Activated CD8-positive, alpha-beta memory T cell treated with anti-CD3 and anti-CD28 coated beads for 4 hours (primary cell): ENCODE measurements at places on chromosomes 3 and 15.

GRCh38 chr3:141250828-141251227, 19.2 kb downstream of the PXYLP1 start:
- DNase-seq = no peak

- no peak for DNase-seq
Measured at GRCh38 chr3:100169201-100169920, 55.1 kb upstream of the FILIP1L start.

DNA sequence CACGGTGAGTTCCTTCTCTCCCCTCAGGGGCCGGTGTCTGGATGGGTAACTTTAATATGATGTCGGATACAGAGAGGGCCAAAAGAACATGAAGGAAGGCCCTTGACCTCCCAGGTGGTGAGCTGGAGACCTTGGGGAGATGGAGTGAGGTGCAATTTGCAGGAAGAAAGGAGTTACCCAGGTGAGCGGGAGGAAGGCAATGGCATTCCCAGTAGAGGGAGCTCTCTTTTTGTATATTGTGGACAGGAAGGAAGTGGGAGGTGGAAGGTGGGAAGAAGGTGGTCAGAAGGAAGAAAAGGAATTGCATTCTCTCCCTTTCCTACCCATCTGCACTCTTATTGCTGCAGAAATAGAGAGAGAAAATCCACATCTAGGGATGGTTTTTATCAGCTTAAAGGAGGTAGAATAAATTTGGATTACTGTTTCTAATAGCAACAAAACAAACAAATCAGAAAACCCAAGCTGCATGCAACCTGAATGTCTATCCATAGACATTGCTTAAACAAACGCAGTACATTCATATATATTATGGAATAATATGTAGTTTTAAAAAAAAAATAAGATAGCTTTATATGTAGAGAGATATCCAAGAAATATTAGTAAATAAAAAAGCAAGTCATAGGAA, 169.0 kb upstream of the TSC22D2 start:
- no peak for DNase-seq

DNA sequence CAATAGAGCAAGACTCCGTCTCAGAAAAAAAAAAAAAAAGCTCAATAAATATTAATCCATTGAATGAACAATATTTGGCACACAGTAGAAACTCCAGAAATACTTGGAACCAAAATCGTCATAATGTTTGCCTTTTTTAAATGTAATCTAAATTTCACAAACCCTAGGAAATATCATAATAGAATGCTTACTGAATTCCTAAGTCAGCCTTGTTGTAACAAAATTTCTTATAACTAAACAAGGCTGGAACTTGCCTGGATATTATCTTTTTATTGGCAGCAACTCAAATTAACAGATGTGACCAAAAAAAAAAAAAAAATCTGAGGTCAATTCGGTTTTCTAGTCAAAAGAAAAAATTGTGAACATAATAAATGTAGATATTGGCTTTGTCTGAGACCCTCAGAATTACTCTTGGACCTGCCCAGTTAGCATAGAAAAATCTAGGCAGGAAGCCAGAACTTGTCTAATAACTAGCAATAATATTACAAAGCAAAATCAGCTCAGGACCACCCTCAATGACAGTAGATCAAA, 33.3 kb downstream of the GABPB1 start:
- DNase-seq = no peak

DNA sequence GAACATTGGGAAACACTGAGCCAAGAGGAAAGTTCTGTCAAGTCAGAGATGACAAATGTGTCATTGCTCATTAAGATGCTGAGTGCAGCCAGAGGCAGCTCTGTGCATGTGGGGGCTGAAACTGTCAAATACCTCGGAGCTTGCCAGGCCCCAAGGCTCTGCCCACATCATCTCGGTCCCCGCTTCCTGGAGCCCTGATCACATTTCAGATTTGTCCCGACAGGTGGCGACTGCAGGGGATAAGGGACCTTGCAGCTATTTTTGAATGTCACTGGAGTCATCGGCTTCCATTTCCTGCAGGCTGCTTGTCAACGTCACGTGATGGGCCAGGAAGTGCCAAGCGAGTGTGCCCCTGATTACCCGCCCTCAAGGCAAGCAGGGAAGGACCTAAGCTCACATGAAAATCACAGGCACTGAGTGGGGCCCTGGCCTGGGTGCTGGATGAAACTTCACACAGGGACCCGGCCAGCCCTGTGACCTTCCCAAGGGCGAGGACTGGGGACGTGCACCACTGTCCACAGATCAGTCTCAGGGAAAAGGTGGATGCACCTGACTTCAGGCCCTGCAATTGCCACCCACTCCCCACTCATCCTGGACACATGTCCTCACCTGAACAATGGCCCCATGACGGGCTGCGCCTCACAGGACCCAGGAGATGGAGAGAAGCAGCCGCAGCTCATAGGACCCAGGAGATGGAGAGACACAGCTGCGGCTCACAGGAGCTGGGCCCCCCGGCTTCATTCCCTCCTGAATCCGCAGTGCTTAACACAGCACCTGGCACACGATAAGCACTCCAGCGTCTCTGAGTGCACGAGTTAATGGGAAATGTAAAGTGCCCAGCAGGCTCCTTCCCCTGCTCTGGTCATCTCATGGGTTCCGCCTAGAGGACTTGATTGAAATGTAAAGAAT, 73.4 kb downstream of the NUP210 start:
- peak; percentile 43 for DNase-seq

DNA sequence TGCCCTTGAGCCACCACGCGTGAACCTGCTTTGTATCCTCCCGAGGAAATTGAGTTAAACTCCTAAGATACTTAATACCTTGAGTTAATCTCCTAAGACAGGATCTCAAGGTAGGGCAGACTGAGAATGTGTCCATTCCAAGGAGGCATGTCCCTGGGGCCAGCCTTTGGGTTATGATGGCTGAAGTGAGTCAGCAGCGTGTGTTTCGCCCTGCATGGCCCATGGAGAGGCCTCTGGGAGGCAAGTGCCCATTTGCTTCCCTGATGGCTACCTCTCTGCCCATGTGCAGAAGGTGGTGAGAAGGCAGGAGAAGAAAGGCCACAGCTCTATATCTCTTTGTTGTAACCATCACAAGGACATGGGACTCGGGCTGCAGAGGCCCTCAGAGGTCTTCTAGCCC, 36.7 kb upstream of the LIMD1 start:
- DNase-seq = no peak

GRCh38 chr15:52303093-52303772, 7.6 kb upstream of the MYO5C start:
- no peak for DNase-seq

GRCh38 chr15:64026591-64026990, 19.7 kb downstream of the DAPK2 start:
- no peak for DNase-seq

- no peak for DNase-seq
Measured at GRCh38 chr3:160911411-160911810, 155.4 kb downstream of the PPM1L start.

- no peak for DNase-seq
Measured at GRCh38 chr3:145145461-145145860, 1015.5 kb downstream of the PLOD2 start.

DNA sequence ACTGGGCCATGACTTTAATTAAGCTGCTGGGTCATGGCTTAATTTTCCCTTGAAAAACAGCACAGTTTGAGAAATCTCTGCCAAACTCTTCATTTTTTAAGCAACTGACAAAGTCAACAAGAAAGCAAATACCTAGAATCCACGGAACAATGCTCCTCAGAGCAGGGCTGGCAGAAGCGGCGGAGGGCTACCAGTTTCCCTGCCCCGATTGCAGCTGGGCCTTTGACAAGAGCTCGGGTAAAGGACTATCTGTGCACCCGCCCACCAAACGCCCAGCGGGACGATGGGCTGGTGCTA, 1.2 kb downstream of the GOLIM4 start:
- DNase-seq = no peak

DNA sequence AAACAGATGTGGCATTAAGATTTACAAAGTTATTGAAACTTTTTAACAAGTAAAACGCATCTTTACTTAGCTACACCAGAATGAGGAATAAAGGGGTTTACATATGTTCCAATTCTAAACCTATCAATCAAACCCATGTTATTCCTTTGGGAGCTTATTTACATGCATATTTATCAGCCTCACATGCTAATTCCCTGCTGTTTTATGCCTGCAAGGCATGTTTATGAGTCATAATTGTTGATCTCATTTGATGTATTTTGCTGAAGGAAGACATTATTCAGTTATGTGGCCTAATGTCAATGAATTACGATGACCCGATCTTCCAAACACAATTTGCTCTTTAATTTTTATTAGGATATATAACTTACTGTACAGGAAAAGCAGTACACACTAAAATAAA, 272.9 kb downstream of the TBC1D5 start:
- no peak for DNase-seq

DNA sequence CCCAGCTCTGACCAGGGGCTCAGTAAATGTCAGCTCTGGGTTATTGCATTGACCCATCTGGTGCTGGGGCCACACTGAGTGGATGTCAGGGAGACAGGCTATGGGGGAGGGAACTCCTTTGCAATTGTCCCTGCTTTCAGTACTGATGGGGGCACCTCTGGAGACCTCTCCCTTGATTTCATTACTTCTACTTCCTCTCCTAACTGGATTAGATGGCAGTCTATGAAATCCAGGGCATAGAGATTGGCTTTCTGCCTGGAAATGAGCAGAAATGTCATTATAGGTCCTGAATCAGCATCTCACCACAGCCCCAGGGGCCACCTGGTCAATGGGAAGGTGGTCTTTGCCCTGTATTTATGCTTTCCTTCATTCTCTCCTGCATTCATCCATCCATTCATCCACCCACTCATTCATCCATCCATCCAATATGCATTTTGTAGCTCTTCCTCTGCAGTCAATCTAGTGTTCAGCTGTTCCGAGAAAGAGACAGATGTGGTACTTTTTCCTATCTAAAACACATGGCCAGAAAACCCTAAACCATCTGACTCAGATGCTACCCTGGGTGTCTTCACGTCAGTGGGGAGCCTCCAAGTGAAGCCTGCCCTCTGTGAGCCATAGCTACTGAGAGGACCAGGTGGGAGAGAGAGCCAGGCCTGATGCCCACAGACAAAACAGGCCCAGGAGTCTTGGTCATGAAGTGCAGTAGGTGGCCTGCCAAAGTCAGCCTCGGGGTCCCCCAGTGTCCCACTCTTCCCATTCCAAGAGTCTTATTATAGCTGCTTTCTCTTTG, 57.1 kb downstream of the CCDC33 start:
- DNase-seq = no peak

GRCh38 chr3:59388555-59389270, 338.9 kb upstream of the CFAP20DC start:
- DNase-seq = no peak

DNA sequence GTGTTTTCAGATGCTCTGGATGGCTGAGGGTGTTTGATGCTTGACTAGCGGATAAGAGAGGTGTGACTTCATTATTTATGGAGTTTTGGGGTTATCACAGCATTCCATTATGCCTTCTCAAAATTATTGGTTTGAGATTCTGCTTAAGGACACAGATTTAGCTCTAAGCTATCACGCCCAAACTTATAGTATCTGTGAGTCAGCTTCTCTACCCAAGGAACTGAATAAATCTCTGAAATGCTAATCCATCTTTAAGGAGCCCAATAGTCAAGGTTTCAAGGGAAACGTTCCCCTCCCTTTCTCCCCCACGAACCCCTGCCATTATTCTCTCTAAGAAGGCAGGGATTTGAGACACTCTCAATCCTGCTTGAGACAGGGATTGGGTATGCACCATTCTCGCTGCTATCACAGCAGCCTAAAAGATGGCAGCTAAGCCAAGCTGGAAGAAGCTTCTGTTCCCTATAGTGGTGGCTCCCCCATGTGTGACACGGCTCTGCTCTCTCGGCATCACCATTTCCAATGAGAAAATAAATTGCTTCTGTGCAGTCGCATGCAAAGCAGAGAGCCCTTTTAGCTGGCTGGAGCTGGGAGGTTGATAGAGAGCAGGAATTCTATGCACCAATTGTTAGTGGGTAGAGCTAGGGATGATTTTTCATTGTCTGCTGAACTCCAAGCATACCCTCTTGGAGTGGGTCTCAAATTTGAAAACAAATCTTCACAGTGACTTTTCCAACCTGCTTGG, 151.1 kb downstream of the IL20RB start:
- no peak for DNase-seq

GRCh38 chr3:69235882-69236281, 113.5 kb upstream of the LMOD3 start:
- DNase-seq = no peak

DNA sequence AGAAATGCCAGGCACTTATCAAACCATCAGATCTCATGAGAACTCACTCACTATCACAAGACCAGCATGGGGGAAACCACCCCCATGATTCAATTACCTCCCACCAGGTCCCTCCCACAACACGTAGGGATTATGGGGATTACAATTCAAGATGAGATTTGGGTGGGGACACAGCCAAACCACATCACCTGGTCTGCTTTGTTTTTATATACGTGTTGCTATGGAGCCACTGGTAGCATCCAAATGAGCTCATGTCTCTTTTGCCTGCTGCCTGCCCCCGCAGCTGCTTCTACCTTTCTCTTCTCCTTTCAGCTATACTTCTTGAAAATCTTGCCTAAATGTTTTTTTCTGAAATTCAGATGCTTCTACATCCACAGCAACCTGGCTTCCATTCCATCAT, 26.8 kb upstream of the PCOLCE2 start:
- no peak for DNase-seq

DNA sequence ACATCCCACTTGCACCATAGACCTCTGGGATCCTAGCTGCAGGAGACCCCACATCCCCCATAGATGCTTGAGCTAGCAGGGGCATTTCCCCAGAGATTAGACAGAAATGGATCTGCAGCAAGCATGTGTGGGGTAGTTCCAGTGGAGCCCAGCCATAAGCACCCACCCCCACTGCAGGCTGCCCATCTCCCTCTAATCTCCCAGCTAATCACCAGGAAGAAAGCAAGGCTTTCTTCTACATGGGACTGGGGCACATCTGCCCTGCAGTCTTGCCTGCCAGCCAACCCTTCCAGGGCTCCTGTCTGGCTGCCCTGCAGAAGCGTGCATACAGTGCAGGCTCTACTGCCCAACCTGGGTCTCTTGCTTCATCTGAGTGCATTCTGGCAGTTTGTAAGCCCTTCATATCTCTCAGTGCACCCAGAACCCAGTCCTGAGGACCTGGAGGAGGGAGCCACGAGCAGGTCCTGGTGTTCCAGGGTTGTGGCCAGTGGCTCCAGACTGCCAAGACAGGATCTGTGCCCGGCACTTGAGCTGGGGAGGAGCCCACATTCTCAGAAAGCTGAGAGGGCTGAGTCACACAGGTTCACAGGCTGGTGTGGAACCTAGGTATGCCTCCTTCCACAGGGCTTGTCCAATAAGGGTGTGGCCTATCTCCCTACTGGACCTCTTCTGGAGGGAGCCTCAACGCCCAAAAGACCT, 49.9 kb upstream of the IGSF11 start:
- no peak for DNase-seq

DNA sequence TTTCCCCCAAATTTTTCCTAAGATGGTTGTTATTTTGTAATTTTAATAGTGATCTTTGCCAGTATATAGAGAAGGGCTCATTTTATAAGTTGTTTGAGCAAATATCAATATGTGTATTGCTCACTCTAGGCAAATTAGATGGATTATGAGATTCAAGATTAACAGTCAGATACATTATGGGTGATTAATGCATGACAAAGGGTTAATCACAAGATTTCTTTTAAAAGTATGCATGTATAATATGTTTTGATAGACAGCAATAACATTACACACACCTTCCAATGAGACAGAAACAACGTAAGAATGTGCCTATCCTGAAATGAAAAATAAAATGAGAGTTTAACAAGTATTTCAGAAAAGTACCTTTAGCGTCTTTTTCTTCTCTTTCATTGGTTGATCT, 547.6 kb upstream of the AGTR1 start:
- no peak for DNase-seq
